ENCODE measurements at places on chromosomes 6 and 20.
A peak's percentile ranks its signal among the peaks of the same experiment; 100 is the strongest.

DNA sequence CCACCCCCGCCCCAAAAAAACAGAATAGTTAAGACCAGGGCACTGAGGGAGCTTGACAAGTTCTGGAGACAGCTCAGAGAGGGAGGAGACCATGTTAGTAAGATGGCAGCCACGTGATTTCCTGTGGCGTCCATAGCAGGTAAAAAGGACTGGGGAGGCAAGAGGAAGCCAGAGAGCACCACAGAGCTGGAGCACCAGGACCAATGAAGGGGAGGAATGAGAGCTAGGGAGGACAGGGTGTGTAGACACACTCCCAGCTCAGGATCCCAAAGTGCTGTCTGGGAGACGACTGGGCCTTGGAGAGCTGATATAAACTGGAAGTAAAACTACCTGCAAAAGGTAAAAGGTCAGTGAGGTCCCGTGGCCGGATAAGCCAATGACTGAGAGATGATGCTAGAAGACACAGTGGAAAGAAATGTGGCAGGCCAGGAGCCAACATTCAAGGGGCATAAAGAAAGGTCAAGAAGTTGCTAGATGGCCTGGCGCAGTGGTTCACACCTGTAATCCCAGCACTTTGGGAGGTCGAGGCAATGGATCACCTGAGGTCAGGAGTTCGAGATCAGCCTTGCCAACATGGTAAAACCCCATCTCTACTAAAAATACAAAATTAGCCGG is 39.0 kb downstream of the SLC23A2 start:
- no peak for DNase-seq
- H3K4me3 ChIP-seq = no peak overlapping the region
- no peaks in the 10 kb centered on the region for H3K36me3 ChIP-seq
- H3K4me1 ChIP-seq = no peaks in the 10 kb centered on the region
- no peaks in the 10 kb centered on the region for H3K27me3 ChIP-seq

DNA sequence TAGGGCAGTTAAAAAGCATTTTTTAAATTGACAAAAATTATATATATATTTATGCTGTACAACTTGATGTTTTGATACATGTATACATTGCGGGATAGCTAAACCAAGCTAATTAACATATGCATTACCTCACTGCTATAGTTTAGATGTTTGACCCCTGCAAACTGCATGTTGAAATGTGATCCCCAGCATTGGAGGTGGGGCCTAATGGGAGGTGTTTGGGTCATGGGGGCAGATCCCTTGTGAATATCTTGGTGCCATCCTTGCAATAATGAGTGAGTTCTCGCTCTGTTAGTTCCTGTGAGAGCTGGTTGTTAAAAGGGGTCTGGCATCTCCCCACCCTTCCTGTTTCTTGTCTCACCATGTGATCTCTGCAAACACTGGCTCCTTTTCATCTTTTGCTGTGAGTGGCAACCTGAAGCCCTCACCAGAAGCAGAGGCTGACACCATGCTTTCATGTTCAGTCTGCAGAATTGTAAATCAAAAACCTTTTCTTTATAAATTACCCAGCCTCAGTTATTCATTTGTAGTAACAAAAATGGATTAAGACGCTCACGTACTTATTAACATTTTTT is 111.8 kb downstream of the MCHR2 start:
- no peaks in the 10 kb centered on the region for H3K36me3 ChIP-seq
- no peak for DNase-seq
- no peaks in the 10 kb centered on the region for H3K4me1 ChIP-seq
- no peak overlapping the region for H3K4me3 ChIP-seq

- no peak for DNase-seq
- H3K4me1 ChIP-seq = peaks cover 30% of the 10 kb centered on the region
- no peaks in the 10 kb centered on the region for H3K36me3 ChIP-seq
- H3K27me3 ChIP-seq = no peaks in the 10 kb centered on the region
- no peak overlapping the region for H3K4me3 ChIP-seq
- peak overlapping the region; percentile 26 for H3K27ac ChIP-seq
These were observed 4.0 kb downstream of the PKIG start for GRCh38 chr20:44586289-44586911.

GRCh38 chr6:39524007-39524406 is 201.2 kb downstream of the KIF6 start:
- H3K4me1 ChIP-seq = no peaks in the 10 kb centered on the region
- no peak for DNase-seq
- no peaks in the 10 kb centered on the region for H3K36me3 ChIP-seq
- H3K4me3 ChIP-seq = no peak overlapping the region
- H3K27me3 ChIP-seq = no peaks in the 10 kb centered on the region

GRCh38 chr20:49766979-49767521 is 45.6 kb upstream of the SLC9A8 start:
- DNase-seq = no peak
- 0 out of 2 replicates have a peak, but pooled peaks cover 3% of the 10 kb centered on the region for H3K4me1 ChIP-seq
- no peak overlapping the region for H3K27ac ChIP-seq
- H3K4me3 ChIP-seq = no peak overlapping the region
- no peaks in the 10 kb centered on the region for H3K36me3 ChIP-seq

GRCh38 chr6:26158581-26159356 is 71.5 kb downstream of the HFE start:
- no peaks in the 10 kb centered on the region for H3K27me3 ChIP-seq
- H3K27ac ChIP-seq = peak overlapping the region; percentile 96
- no peak for DNase-seq
- H3K36me3 ChIP-seq = no peaks in the 10 kb centered on the region
- peaks cover 13% of the 10 kb centered on the region for H3K4me1 ChIP-seq

DNA sequence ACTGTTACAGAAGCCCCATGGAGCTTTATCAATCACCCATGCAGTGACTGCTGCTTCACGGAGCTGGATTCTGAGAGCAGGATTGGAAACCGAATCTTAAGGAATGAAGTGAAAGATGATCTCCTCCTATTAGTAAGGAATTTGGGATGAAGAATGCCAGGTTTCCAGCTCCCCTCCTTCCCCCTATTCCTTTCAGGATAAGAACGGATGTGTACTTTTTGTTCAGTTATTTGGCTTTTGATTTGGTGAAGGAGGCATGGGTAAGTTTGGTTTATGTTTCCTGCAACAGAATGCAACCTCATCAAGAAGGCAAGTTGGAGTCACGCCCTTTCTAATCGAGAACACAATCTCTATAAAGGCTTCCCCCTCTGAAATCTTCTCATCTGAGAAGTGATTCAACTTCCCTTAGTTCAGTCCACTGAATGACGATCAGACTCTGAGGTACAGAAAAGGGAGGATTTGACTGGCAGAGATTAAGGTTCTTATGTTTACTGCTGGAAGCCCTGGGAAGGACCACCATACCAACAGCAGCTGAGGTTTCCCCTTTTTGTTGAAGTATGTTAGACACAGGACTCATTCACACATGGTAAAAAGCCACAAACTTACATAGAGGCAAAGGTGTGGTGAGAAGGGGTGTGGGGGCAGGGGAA is 5.5 kb downstream of the ELMO2 start:
- H3K4me3 ChIP-seq = no peak overlapping the region
- H3K36me3 ChIP-seq = no peaks in the 10 kb centered on the region
- H3K27ac ChIP-seq = no peak overlapping the region

- H3K27me3 ChIP-seq = no peaks in the 10 kb centered on the region
- peak overlapping the region; percentile 76 for H3K27ac ChIP-seq
- no peak overlapping the region for H3K4me3 ChIP-seq
These were observed 973.2 kb upstream of the SLC35B3 start for GRCh38 chr6:9408402-9409117.

DNA sequence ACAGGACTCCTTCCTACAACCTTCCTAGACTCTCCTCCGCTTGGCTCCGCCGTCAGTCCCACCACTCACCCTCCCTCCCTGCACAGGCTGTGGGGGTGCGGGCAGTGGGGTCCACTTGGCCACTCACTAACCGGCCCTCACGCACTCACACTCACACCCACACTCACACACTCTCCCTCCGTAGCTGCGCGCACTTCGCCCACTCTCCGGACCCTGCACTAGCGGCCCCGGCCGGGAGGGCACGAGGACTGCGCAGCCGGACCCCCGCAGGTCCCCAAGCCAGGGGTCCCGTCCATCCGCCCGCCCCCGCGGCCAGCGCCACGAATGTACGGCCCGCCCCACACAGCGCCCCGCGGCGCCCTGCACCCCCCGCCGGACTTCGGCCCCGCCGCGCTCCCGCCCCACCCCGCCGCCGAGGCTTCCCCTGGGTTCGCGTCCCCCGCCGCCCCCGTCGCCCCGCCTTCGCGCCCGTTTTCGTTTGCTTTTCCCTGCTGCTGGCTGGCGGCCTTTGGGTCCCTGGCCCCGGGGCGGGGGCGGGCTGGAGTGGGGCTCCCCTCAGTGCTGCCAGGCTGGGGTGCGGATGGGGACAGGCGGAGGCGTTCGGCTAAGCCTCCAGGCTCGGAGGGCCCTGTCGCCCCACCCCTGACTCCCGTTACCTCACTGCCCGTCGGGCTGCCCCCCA is 23.0 kb upstream of the SLC22A7 start:
- no peak overlapping the region for H3K27ac ChIP-seq
- 0 out of 2 replicates have a peak, but pooled peaks cover 2% of the 10 kb centered on the region for H3K27me3 ChIP-seq
- no peak for DNase-seq
- no peaks in the 10 kb centered on the region for H3K36me3 ChIP-seq

GRCh38 chr20:5069141-5069806 is 50.5 kb downstream of the PCNA start:
- no peak overlapping the region for H3K27ac ChIP-seq
- H3K4me1 ChIP-seq = peaks cover 4% of the 10 kb centered on the region
- H3K4me3 ChIP-seq = no peak overlapping the region
- no peaks in the 10 kb centered on the region for H3K27me3 ChIP-seq
- no peak for DNase-seq

GRCh38 chr6:106005013-106005412 is 81.1 kb upstream of the PRDM1 start:
- H3K4me3 ChIP-seq = no peak overlapping the region
- H3K27me3 ChIP-seq = no peaks in the 10 kb centered on the region
- H3K27ac ChIP-seq = no peak overlapping the region

GRCh38 chr6:37698264-37699137 is 818 bp upstream of the MDGA1 start:
- H3K4me1 ChIP-seq = peaks cover 11% of the 10 kb centered on the region
- H3K36me3 ChIP-seq = no peaks in the 10 kb centered on the region
- H3K27ac ChIP-seq = 0 out of 2 replicates have a peak overlapping the region, but pooled peaks have one; percentile 2
- H3K27me3 ChIP-seq = 0 out of 2 replicates have a peak, but pooled peaks cover 2% of the 10 kb centered on the region

DNA sequence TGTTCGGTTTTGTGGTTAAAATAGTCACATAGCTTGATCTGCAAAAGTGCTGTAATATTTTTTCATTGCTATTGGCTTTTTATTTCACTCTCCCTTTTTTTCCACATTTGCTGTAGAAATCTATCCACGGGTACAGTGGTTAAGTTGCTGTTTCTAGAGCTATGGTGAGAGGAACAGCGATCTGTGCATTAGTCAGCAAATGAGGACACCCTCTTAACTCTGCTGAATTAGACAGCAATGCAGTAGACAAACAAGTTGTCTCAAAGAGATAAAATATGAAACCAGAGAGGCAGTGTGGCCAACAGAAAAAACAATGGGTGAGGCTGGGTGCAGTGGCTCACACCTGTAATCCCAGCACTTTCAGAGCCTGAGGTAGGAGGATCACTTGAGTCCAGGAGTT is 17.6 kb upstream of the SYNJ2 start:
- H3K36me3 ChIP-seq = no peaks in the 10 kb centered on the region
- H3K27me3 ChIP-seq = no peaks in the 10 kb centered on the region
- no peak overlapping the region for H3K27ac ChIP-seq
